ENCODE measurements at places on chromosomes 5 and 9. TPM values are rescaled to one million over a fixed set of nuclear protein-coding genes. Genes with fewer than 3 reads are reported as not detected.

The IL4 gene
- not detected for total RNA-seq

The ANKDD1B gene
- total RNA-seq = not detected

The PCDHGC4 gene
- total RNA-seq = not detected

The NUTM2F gene
- not detected for total RNA-seq

The CDHR2 gene
- total RNA-seq = 1.3 TPM

The GRM6 gene
- not detected for total RNA-seq

The LHFPL2 gene
- total RNA-seq = 0.37 TPM

The DPP7 gene
- total RNA-seq = 259 TPM

The SLC9A3 gene
- total RNA-seq = 1.4 TPM

The ENDOG gene
- total RNA-seq = 11.3 TPM

Data from activated CD4-positive, alpha-beta T cell treated with anti-CD3 and anti-CD28 coated beads, Interleukin-2, amount 10 ng/mL, durations not matched to agents 7 days and 5 days (primary cell).